ENCODE measurements at places on chromosomes 2 and 18.

DNA sequence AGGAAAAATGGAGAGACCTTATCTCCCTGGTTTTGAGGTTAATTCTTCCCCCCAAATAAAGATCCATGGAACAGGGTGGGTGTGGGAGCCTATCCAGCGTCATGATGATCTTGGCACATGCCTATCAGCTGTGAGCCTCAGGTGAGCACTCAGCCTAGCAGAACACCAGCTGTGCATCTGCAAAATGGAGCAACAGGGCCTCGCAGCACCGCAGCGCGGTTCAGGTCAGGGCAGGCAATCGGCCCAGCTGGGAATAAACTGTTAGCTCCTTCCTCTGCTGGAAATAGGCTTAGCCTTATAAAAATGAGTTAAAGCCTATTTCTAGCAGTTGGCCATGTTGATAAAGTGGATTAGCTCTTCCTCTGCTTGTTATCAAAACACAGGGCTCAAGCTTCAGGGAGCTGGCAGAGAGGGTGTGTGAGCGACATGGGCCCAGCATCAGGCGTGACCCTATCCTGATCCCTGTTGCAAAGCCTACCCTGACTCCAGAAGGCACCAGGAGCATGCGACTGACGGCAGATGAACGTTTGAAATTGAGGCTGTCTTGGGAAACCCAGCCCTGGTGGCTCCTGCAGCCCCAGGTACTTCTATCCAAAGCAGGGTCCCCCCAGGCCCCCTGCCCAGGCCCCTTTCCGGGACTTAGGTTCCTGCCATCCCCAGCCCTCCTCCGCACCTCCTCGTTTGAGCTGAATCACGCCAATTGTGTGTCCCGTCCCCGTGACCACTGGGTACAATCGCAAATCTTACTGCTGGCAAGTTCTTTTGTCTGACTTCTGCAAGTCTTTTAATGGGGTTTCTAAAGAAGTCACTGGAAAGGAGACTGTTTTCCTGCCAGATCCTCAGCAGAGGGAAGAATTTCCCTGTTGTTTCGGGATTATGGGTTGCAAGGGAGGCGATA lies 35.4 kb downstream of the ARHGEF4 start:
- DNase-seq = no peak

DNA sequence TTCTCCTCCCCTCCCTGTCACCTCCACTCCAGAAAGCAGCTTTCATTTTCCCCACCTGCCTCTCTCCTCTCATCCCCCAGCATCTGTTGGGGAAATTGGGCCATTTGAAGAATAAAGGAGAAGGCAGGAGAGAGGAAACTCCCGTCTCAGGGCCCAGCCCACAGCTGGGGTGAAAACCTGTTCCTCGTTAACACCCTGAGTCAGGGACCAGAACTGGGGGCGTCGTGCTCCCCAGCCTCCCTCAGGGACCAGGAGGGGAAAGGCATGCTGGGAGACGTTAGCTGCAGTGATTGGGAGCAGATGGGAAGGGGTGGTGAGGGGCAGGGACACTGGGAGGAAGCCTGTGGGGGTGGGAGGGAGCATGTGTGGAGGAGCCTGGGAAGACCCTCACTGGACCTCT lies 251.3 kb downstream of the DYSF start:
- DNase-seq = no peak

DNA sequence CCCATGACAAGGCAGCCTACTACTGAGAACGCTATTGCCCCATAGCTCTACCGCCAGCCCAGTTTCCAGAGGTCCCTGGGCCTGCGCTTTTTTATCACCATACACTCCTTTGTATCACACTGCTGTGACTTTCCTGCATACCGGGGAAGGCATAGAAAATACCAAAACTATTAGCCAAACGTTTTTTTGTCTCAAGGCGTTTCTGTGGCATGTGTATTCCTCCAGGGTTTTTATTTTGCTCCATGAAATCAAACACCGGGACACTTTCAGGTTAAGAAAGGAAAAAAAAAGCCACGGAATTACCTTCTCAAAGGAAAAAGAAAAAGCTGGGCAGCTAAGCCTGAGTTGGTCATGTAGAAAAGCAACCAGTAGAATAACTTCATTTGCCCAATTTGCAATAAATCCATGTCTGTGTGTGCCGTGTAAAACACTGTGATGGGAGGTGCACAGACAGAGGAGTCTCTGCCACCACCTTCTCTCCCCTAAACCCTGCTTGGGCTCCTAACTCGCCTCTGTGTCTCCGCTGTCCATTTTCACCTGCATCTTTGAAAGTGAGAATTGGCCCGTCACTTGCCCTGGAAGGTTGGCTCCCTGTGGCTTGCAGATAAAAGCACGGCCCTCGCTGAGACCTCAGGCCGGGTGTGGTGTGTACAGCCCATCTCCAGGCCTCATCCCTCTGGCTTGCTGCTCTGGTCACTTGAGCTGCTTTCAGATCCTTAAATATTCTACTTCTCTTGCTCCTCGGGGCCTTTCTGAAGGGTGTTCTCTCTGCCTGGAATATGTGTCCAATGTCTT lies 1.7 kb downstream of the AMER3 start:
- no peak for DNase-seq

DNA sequence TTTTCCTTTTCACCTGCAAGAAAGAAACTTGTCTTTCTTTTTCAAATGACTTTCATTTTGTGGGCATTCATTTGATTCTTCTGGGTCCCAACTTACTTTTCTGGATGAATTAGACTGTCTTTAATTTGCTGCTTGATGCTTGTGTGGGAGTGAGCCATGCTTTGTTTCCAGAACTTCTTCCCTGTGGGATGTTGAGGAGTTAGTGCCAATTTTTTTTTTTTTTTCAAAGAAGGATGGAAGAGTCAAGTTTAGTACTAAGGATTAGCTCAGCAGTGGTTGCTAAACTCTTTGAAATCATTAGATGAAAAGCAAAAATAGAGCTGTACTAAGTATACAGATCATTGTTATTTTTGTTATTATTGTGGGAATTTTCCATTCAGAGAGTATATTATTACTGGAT lies 17.2 kb upstream of the KCTD1 start:
- no peak for DNase-seq

DNA sequence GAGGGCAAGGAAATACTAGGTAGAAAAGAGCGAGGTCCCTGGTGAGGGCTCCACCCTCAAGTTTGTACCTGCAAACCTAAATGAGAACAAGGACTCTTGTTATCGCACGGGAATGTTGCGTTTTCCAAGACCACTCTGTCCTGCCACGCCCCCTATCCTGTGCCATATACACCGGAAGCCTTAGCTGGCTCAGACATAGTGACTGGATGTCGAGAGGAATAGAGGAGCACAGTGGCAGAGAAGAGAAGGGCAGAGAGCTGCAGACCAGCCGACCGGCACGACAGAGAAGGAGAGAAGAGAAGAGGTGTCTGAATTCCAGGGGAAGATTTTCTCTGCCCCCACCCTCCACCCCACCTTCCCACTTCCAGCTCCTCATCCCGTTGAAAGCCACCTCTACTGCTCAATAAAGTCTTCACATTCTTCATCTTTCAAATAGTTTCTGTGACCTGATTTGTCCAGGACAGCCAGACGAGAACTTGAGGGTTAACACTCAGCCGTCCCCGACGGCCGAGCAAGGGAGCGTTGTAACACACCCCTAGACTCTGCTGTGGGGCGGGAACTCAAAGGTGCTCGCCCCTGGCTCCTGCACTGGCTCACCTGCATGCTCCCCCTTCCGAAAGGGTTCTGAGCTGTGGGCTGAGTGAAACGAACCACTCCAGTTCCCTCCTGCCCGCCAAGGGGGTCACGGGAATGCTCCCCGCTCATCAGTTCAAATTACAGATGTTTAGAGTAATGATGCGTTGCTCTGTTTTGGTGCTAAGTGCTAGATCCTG lies 24.9 kb upstream of the COL3A1 start:
- no peak for DNase-seq

- no peak for DNase-seq
These were observed 42.9 kb downstream of the MREG start for GRCh38 chr2:215970425-215970824.

GRCh38 chr2:54634564-54635511 lies 88.6 kb upstream of the EML6 start:
- DNase-seq = no peak

DNA sequence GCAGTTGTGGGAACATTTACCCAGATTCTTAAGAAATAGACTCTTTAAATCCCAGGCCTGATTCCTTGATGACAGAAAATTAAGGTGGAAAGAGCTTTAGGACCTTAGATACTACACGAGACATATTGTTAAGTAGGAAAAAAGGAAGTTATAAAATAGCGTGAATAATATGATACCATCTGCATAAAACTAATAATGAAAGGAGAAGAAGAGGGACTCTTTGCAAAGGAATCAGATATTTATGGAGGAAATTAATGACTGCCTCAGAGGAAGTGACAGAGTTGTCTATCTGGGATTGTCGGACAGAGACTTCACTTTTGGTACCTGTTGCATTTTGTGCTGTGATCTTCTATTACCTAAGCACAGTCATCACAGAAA lies 20.8 kb downstream of the APCDD1 start:
- no peak for DNase-seq

DNA sequence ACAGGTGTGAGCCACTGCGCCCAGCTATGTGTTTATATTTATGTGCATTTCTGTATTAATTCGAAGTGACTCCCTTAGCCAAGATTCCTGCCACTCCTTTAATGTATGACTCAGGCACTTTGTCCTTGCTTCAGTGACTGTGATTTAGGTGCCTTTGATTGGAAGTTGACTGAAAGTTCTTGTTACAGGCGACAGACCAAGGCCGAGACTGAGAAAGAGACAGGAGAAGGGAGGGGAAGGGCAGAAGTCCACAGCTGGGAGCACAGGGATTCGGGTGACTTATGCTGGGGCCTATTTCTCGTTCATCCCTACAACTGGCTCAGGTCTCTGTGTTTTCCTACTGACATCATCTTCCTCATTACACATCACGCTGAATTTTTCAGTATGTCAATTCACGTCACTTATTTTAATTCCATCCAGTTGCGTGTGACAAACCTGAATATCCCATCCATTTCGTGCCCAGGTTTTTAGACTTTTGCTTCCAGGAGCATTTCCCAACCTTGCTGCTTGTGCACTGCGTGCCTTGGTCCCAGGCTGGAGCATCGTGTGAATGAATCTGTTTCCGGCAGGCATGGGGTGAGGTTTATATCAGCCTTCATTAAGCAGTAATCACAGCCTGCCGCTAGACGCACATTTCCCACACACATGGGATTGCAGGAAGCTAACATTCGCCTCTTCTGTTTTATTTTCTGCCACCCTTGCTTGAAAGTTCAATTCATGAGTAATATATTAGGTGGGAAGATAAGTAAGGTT lies 42.4 kb downstream of the TMEM18 start:
- DNase-seq = no peak
